Activated CD4-positive, alpha-beta T cell treated with anti-CD3 and anti-CD28 coated beads, Interleukin-2, amount 50 U/mL, for 48 hours (primary cell): ENCODE measurements at places on chromosomes 1 and 21.

- DNase-seq = no peak
These were observed 6.7 kb downstream of the LRRC38 start for GRCh38 chr1:13507075-13507474.

DNA sequence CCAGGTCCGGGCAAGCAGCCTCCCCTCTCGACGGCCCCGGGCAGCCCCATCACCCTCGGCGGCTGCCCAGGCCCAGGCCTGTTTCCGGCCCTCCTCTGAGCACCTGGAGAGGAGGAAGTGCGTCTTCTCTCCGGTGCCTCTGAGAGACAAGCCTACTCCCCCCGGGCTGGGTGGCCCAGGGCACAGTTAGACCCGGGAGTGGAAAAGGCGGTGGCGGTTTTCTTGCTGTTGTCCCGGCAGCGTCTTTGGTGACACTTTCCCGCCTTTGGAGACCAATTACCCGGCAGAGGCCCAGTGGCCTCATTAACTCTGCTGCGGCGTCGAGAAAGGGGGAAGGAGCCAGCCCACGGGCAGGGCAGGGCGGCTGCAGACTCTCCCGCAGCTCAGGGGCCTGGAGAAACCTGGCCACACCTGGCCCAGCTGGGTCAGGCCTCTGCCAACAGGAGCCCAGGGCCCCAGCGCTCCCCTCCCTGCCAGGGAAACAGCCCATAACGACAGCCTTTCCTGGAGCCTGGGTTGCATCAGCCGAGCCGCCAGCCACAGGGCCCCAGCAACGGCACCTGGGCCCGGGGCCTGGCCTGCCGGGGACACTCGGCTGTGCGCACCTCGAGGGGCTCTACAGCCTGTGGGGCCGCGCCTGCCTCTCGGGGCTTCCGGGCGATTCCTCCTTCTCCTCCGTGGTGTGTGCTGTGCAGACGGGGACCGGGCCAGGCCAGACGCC is 28.4 kb upstream of the C1orf159 start:
- DNase-seq = peak; percentile 71

DNA sequence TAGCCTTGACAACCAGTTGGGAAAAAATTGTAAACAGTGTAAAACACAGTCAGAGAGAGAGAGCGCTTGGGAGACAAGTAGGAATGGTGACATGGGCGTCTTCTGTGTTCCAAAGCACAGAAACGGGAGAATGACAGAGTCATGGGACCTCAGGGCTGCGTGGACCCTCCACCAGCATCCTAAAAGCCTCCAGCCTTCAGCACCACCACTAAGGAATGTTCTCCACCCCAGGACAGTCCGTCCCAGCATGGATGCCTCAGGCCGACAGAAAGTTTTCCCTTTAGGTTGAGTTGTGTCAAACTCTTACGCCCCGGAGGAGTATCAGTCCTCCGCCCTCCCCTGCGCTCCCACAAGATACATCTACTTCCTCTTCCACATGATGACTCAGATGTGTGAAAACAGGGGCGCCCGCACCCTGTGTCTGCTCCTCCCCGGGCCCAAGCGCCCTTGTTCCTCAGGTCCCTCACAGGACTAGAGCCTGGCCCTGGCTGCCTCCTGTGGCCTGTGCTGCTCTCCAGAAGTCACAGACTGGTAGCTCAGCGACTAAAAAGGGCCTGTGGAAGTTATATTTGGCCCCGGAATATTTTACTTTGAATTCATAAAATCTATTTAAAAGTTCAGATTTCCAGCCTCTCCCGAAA is 63.9 kb upstream of the EFHD2 start:
- peak; percentile 50 for DNase-seq

GRCh38 chr1:109392788-109393616 is 4.7 kb downstream of the SORT1 start:
- no peak for DNase-seq

- DNase-seq = no peak
These were observed 149.5 kb upstream of the HP1BP3 start for GRCh38 chr1:20936621-20937020.

GRCh38 chr1:12472798-12473551 is 145.0 kb downstream of the DHRS3 start:
- DNase-seq = peak; percentile 86

GRCh38 chr1:3533067-3534048 is 78.0 kb downstream of the MEGF6 start:
- no peak for DNase-seq

GRCh38 chr1:152954436-152954835 is 7.4 kb downstream of the SPRR5 start:
- no peak for DNase-seq

DNA sequence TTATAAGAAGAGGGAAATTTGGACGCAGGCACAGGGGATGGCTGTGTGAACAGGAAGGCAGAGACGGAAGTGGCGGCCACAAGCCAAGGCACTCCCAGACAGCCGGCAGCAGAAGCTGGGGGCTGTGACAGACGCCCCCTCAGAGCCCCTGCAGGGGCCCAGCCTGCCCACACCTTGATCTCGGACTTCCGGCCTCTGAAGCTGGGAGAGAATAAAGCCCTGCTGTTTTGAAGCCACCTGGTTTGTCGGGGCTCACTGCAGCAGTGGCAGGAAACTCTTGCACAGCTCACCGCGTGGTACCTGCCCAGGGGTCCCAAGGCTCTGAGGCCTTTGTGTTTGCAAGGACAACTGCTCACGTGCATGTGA is 13.7 kb downstream of the MEGF6 start:
- DNase-seq = no peak

- peak; percentile 44 for DNase-seq
These were observed 172.0 kb downstream of the CDC7 start for GRCh38 chr1:91672601-91673161.

DNA sequence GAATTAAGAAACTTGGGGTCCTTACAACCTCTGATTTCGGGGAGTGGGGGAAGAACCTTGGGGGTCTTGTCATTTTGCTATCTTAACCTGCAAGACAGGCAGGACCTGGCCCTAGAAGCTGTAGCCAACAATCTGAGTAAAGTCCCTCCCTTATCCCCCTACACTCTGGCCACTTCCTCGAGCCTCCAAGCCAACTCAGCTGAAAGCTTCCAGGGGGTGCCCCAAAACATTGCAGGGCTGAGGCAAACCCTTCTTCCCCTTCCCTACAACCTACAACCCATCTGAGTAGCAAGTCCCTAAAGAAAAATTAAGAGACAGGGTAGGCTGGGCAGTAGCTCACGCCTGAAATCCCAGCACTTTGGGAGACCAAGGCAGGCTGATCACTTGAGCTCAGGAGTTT is 5.0 kb downstream of the CERS2 start:
- DNase-seq = no peak

DNA sequence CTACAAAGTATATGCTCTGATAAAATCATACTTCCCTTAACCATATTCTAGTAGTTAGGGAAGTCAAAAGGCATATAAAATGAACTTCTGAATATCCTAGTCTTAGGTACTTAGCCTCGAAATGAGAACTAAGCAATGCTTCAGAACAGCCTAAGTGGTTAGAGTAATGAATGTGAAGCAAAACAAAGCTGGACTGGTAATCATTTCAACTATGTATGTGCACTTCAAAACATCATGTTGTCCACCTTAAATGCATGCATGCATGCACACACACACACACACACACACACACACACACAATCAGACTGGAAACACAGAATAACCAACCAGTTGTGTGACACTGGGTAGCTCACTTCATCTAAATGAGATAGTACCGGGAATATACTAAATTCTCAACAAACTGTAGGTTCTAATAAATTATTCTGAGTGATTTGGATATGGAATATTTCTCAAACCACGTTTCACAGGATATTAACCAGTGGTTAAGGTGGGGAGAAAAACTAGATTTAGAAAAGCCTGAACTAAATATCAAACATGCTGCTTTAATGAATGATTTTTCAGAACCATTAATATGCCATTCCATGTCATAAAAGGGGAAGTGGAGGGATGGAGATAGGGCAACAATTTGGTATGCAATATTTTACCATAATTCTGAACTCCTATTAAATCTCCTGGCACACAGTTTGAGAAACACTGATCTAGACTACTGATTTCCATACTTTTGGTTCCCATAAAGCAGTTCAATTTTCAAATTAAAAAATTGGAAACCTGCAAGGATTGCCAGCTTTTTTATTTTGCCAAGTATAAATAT is 19.5 kb downstream of the RNF115 start:
- no peak for DNase-seq

GRCh38 chr1:85607126-85607920 is 26.8 kb downstream of the CCN1 start:
- DNase-seq = no peak

DNA sequence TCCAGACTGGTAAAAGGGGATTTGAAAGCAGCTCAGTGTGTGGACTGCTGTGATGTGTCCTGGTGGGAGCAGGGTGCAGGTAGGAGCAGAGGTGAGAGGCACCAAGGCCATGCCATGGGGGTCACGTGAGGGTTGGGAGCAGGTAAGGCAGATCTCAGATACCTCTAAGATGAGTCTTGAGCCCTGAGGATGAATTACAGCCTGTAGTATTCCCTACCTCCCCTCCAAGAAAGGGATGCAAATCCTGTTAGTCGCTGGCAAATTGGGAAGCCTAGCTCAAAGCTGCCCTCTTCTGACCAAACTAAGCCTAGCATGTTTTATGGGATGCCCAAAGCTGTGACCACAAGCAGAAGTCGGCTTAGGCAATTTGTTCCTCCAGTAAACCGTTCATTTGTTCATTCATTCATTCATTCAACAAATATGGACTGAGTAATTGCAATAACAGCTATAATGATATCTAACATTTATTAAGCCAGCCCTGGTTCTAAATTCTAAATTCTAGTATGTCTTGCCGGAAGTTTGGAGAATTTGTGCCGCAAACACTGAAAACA is 3.9 kb upstream of the NUAK2 start:
- peak; percentile 70 for DNase-seq

DNA sequence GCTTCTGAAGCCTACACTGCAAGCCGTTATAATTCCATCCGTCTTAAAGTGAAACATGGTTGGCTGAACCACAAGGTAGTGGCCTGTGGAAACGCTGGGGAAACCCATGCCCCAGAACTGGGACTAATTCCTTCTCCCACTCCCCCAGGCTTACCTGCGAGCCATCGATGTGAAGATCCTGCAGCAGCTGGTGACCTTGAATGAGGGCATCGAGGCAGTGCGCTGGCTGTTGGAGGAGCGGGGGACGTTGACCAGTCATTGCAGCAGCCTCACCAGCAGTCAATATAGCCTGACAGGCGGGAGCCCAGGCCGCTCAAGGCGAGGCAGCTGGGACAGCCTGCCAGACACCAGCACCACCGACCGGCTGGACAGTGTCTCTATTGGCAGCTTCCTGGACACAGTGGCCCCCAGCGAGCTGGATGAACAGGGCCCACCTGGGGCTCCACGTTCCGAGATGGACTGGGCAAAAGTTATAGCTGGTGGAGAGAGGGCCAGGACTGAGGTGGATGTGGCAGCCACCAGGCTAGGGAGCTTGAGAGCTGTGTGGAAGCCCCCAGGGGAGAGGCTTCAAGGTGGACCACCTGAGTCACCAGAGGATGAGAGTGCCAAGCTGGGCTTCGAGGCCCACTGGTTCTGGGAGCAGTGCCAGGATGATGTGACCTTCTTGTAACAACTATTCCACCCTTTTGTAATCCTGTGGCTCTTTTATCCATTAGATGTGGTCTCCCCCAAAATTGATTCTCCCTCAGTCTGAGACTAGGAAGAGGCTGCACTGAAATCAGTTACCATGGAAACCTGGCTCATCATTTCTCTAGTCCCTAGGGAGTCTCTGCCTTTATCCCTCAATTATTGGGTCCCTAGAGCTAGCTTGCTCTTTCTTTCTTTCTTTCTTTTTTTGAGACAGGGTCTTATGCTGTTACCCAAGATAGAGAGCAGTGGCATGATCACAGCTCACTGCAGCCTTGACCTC is 16.7 kb downstream of the LURAP1 start:
- no peak for DNase-seq

DNA sequence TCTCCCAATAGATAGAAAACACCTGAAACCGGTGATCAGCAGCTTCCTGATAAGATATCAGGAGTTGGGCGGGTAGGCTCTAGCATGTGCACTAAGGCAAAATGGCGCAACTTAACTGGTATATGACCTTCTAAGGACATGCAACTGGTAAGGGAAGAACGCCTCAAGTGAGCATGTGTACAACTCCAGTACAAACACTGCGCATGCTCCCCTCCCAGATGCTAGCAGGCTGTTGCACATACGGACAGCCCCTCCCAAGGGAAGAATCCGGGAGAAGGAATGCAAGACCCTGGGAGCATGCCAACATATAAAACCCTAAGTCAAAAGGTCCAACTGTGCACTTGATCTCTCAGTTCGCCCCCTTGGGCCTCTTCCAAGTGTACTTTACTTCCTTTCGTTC is 110.8 kb downstream of the TSEN15 start:
- DNase-seq = no peak

- no peak for DNase-seq
These were observed 16.6 kb upstream of the LGALS8 start for GRCh38 chr1:236507022-236507700.

DNA sequence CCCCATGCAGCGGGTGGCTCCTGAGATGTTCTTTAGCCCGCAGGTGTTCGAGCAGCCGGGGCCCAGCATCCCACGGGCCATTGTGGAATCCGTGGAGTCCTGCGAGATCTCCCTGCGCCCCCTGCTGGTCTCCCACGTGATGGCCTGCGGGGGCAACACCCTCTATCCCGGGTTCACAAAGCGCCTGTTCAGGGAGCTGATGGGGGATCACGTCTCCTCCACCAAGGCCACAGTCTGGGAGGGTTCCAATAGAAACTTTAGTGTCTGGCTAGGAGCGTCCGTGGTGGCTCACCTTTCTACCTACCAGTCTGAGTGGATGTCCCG is 71.0 kb downstream of the ACTL8 start:
- DNase-seq = peak; percentile 48

DNA sequence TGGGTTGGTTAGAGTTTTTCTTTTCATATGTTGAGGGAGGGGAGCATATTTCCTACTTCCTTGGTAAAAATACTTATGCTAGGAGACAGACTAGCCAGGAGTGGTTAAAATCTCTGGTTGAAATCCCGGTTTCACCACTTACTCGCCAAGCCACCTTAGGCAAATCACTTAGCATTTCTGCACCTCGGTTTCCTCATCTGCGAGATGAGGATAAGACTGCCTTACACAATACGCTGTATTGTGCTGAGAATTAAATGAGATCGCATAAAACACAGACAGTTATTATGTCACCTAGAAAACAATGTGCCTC is 1.4 kb downstream of the IFFO2 start:
- no peak for DNase-seq

GRCh38 chr1:221795380-221795779 is 53.5 kb upstream of the DUSP10 start:
- DNase-seq = no peak

DNA sequence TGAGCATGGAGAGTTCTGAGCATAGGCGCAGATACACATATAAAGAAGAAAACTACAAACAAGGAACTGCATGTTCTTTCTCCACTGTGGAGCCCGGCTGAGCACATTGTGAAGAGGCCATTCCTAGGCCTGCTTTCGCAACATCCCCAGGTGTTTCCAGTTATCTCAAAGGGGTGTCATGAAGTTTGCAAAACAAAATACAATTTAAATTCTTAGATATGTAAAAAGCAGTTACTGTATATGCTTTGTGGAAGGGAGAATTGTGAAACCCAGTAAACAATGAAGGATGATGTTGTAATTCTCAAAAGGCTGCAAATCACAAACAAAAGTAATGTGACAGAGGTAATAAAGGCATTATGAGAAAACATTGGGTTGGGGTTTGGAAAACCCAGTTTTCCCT is 98.6 kb upstream of the ZNF644 start:
- no peak for DNase-seq
